ENCODE measurements at places on chromosomes 7 and 10. TPM values are rescaled to one million over a fixed set of nuclear protein-coding genes. Genes with fewer than 3 reads are reported as not detected.
A peak's percentile ranks its signal among the peaks of the same experiment; 100 is the strongest.

The EPO gene
- 0.15 TPM for polyA plus RNA-seq

The OR2A1 gene
- polyA plus RNA-seq = not detected

The EIF5AL1 gene
- polyA plus RNA-seq = 0.69 TPM

The PRXL2A gene
- polyA plus RNA-seq = 144 TPM

The PMPCB gene
- polyA plus RNA-seq = 53.8 TPM

The SMO gene
- 0.54 TPM for polyA plus RNA-seq

The ICA1 gene
- 41.6 TPM for polyA plus RNA-seq

The BICC1 gene
- 1.3 TPM for polyA plus RNA-seq

The STEAP2 gene
- polyA plus RNA-seq = 2.2 TPM

The CH25H gene
- 3.5 TPM for polyA plus RNA-seq

- peak; percentile 99 for DNase-seq
- H3K27ac ChIP-seq = peak within 1 kb of the TSS; percentile 97
- H3K36me3 ChIP-seq = peaks cover 25% of the 10 kb centered on the region
Measured at GRCh38 chr10:70146489-70147258, at the start of gene TYSND1. Gene TYSND1 (minus strand): TSS chr10:70146700. CDS start chr10:70146586, 114 bp downstream.

DNA sequence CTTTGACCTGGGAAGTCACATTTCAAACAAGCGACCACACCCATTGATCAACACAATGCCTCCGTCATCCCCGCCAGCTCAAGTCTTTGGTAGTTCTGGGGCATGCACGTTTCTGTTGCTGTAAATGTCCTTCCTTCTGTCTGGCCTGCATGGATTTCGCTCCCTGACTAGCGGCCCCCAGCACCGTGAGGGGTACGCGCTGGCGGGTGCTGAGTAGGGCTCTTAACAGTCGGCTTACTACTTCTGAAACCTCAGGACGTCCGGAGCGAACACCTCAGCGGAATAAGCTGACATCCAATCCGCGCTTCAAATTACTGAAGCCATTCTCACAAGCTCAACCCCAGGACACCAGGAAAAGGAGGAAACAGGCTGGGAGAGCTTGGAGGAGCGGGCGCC is 505 bp downstream of the NUDCD3 start:
- H3K27me3 ChIP-seq = no peaks in the 10 kb centered on the region
- peaks cover 3% of the 10 kb centered on the region for H3K36me3 ChIP-seq
- peak overlapping the region; percentile 99 for H3K27ac ChIP-seq
- DNase-seq = peak; percentile 80
- H3K4me1 ChIP-seq = peaks cover 5% of the 10 kb centered on the region
- H3K4me3 ChIP-seq = peak overlapping the region; percentile 72

- H3K36me3 ChIP-seq = no peaks in the 10 kb centered on the region
- no peak for DNase-seq
- no peaks in the 10 kb centered on the region for H3K27me3 ChIP-seq
- no peaks in the 10 kb centered on the region for H3K4me1 ChIP-seq
- H3K4me3 ChIP-seq = no peak overlapping the region
Measured at GRCh38 chr7:81430761-81431160, 339.1 kb downstream of the HGF start.

DNA sequence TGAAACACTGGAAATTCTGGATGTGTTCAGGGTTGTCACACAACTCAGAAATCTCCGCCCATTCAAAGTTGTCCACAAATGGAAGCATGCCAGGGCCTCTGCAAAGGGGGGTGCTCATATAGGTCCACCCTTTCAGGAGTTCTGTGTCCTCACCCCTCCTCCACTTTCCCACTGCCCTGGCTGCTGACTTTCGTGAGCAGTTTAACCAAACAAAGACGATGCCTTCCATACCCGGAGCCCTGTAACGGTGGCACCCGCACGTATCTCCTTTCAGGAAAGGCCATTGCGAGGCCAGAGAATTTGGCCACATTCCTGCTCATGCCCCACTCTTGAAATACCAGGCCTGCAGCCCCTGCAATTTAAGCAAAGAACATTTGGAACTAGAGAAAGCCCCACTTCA is 1.4 kb downstream of the CPXM2 start:
- H3K4me1 ChIP-seq = peaks cover 28% of the 10 kb centered on the region
- no peak overlapping the region for H3K27ac ChIP-seq
- no peaks in the 10 kb centered on the region for H3K36me3 ChIP-seq
- no peak overlapping the region for H3K4me3 ChIP-seq
- H3K27me3 ChIP-seq = no peaks in the 10 kb centered on the region

DNA sequence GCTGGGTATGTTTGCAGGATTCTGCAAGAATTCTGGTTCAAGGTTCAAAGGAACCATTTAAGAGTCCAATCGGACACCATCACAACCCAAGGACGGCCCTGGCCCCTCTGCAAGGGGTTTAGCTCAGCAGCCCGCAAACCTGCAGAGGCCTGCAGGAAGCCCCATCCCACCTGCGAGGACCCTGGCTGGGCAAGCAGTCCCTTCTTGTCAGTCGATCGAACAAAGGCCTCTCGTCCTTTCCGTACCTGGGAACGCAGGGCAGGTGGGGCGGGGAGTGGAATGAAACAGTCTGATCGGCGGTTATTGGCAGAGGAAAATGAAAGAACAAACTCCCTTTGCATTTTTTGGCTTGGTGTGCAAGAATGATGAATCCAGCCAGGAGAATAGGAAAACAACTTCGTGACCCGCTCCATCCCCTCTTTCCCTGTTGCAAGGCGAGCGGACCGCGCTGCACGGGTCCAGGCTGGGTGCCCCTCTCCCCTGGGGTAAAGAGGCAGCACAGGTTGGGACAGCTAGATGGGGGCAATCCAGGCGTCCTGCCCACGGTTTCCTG is 73.7 kb downstream of the INSIG1 start:
- peaks cover 15% of the 10 kb centered on the region for H3K4me1 ChIP-seq
- H3K4me3 ChIP-seq = no peak overlapping the region
- no peak overlapping the region for H3K27ac ChIP-seq
- no peaks in the 10 kb centered on the region for H3K36me3 ChIP-seq

DNA sequence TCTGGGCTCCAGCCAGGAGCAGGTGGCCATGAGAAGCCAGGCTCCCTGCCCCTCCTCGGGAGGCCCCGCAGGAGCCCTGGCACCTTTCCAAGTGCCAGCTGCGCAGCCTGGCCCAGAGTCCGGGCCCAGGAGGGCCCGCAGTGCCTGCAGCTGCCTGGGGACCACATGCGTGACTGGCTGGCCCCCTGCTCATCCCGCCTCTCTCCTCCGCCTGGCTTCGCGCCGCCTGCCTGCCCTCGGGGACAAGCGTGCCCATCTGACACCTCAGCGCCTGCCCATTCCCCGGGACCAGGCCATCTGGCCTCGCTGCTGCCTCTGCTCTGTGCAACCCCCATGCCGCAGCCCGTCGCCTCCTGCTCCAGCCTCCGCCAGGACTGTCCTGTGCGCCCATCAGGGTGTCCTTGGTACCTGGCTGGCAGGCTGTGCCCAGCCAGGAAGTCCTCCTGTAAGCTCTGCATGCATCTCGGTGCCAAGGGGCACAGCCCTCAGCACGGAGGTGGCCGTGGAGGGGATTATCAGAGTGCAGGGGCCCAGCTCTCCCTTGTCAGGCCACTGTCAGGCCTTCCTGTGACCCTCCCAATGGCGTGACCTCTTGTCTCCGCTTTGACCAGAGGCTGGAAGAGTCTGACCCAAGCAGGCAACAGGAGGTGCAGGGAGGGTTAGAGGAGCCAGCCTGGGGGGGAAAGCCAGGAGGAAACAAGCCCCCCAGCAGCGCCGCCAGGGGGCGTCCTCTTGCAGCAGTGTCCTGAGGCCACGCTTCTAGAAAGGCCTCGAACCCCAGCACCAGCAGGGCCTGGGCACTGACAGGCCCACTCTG is 50.5 kb downstream of the TMEM209 start:
- DNase-seq = peak; percentile 47
- no peak overlapping the region for H3K27ac ChIP-seq
- H3K36me3 ChIP-seq = no peaks in the 10 kb centered on the region

DNA sequence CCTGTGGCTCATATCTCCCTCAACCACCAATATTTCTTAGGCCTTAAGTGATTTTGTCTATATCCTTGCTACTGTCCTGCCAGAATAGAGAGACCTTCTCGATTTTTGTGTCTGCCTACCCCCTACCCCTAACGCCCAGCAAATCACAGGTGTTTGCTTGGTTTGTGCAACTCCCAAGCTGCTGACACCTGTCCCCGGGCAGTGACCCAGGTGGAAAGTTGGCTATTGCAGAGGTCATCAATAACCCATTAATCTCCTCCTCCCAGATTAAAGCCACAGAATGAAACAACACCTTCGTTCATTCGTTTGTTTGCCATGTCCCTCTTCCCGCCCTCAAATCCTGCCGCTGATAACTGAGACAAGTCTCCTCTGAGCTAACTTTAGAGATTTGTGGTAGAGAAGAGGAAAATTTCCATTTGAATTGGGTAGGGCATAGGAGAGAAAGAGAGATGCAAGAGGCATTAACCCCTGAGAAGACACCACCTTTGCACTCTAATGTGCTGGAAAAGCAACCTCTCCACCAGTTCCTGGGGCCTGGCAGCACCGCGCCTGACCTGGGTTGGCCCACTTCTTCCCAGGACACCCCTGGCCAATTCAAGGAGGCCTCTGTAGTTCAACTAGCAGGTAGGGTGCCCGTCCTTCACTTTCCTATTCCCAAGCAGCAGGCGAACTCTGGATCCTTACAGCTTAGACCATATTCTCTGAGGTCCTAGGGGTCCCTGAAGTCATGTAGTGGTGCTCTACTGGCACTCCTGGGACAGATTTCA is 3.0 kb downstream of the NEUROG3 start:
- no peak for DNase-seq
- H3K4me1 ChIP-seq = no peaks in the 10 kb centered on the region
- no peaks in the 10 kb centered on the region for H3K36me3 ChIP-seq
- H3K27ac ChIP-seq = no peak overlapping the region

- no peaks in the 10 kb centered on the region for H3K36me3 ChIP-seq
- no peak for DNase-seq
- H3K4me3 ChIP-seq = no peak overlapping the region
- no peaks in the 10 kb centered on the region for H3K4me1 ChIP-seq
- no peaks in the 10 kb centered on the region for H3K27me3 ChIP-seq
Measured at GRCh38 chr7:97479740-97480290, 252.1 kb upstream of the TAC1 start.

DNA sequence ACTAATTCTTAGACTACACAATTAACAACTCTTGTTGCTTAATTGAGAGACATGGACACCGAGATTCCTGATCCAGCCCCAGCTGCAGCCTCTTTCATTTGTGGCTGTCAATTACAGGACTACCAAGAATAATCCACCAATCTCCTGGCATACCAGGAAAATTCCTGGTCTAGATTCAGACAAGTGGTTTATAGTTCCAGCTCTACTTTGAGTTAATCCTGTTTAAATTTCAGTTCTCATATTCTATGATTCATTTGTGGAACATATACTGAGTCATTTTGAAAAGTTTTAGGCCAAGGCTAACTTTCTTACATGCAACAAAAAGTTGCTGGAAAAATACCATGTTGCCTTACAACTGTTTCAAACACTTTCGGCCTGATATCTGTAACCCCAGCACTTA is 253.5 kb downstream of the MAGI2 start:
- H3K27ac ChIP-seq = no peak overlapping the region
- H3K36me3 ChIP-seq = no peaks in the 10 kb centered on the region
- H3K4me3 ChIP-seq = no peak overlapping the region

DNA sequence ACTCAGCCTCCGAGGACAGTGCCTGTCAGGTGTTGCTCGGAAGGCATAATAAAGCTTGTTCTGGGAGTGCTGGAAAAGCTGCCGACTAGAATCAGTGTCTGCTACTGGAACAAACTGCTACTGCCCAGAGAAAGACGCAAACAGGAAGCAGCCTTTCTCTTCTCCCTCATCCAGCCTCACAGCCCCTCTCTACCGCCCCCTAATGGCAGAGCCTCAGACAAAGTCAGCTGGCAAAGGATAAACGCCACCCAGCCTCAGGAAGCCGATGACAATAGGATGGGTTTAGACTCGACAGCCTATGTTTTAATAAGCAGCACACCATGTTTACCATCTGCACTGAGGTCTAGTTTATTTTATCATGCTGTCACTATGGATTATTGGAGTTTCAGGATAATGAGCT is 169.5 kb upstream of the LYZL1 start:
- H3K4me1 ChIP-seq = peaks cover 4% of the 10 kb centered on the region
- no peak overlapping the region for H3K27ac ChIP-seq
- no peaks in the 10 kb centered on the region for H3K27me3 ChIP-seq

DNA sequence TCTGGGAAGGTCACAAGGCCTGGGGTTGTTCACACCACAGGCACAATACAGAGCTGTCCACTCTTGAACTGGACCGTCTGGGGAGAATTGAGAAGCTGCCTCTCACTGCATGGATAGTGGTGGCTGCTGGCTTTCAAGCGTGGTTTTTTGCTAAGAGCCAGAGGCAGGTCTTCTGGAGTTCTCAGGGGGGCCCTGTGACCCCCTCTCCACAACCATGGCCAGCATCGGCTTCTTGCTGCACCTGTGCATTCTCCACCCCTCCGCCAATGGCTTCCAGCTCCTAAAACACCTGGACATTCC is 140.3 kb downstream of the ADCY1 start:
- H3K27me3 ChIP-seq = no peaks in the 10 kb centered on the region
- DNase-seq = no peak
- H3K4me1 ChIP-seq = no peaks in the 10 kb centered on the region
- H3K27ac ChIP-seq = no peak overlapping the region
- H3K36me3 ChIP-seq = no peaks in the 10 kb centered on the region
- H3K4me3 ChIP-seq = no peak overlapping the region
